BE2C (cell line): ENCODE measurements at places on chromosomes 3 and 15.

DNA sequence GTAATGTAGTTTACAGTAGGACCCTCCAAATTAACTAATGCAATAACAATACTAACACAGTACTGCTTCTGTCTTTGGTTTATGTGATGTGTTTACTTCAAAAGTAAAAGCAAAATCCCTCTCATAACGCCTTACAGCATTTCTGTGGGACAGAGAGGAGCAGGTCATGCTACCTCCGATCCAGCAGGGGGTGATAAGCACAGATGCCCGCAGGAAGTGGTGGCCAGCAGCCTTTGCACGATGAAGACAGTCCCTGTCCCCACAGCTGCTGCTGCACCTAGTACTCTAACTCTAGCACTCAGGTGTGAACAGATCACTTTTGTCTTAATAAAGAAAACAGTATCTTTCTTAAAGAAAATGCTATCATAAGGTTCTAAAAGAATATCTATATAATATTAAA, 38.3 kb downstream of the ANO10 start:
- DNase-seq, result peak; percentile 7

GRCh38 chr3:13077431-13078162, 4.4 kb upstream of the IQSEC1 start:
- DNase-seq, result peak; percentile 41

DNA sequence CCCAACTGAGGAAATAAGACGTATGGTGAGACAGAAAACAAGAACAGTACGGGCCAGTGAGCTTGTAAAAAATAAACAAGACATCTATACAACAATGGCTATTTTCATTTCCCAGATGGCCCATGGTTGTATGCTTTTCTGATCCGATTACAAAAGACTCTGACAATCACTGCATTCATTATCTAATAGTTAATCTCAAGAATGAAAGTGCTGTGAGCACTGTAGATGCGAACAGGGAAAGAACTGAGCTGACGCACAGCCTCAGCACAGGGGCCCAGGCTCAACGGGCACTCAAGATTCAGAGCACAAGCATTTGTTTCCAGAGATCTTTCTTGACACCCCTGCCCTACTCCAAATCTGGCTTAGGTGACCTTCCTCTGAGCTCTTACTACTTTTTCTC, 6.9 kb downstream of the MTMR10 start:
- peak; percentile 17 for DNase-seq

- DNase-seq, result no peak
Measured at GRCh38 chr3:183455089-183455488, 26.7 kb upstream of the MCF2L2 start.

DNA sequence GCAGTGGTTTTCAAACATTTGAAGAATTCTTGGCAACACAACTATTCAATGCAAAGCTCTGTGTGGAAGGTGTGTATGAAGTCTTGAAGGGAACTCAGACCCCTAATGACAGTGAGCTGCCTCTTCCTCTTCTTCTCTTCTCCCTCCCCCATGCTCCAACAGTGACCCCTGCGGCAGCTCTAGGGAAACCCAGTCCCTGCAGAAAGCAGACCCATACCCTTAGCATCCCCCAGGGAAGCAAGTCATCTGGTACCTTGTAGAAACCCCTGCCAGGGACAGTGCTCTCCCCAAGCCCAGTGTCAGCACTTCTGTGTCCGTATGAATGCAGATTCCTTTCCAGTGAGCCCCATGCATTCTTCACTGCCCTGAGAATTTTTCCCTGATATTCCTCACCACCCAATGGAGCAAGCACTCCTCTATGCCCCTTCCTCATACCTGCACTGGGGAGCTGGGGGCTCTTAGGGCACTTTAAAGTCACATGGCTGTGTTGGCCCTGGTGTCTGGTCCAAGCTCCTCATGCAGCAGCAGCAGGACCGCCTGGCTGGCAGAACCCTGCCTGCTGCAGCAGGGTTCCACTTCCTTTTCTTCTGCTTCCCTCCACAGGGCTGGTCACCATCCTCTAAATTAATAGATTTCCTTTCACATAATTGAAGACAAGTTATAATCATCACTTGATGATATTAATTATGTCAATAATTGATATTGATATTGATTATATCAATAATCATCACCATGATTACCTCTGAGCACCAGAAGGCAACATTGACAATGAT, 442.5 kb downstream of the EPHB1 start:
- peak; percentile 76 for DNase-seq
